Activated T-helper 1 cell treated with Interleukin-2 at 50 U/mL for 16 hours (primary cell): ENCODE measurements at places on chromosomes 6 and 20.

DNA sequence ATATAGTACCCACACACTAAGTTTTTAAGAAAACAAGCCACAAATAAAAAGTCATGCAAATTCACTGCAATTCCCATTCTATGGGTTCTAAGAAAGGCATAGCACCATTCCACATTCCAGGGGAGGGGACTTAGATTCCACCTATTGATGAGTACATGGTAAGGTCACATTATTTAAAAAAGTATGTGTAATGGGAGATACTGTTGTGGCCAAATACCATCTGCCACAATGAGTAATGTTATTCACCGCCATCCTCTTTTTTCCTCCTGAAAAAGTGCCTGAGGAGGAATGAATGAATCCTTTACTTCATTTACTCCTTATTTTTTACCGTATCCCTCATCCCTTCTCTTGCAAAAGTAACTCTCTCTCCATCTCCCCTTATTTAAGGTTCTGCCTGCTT is 27.0 kb upstream of the ADGRF1 start:
- DNase-seq, result no peak

- no peak for DNase-seq
Measured at GRCh38 chr6:129730477-129731165, 20.6 kb upstream of the ARHGAP18 start.

GRCh38 chr20:2524709-2525506 is 11.5 kb upstream of the TMC2 start:
- DNase-seq, result peak; percentile 13

GRCh38 chr6:87155842-87156815 is 764 bp downstream of the ZNF292 start:
- peak; percentile 38 for DNase-seq

GRCh38 chr20:59443550-59443949 is 143.1 kb downstream of the EDN3 start:
- no peak for DNase-seq

GRCh38 chr6:43493833-43494232 is 16.3 kb downstream of the LRRC73 start:
- DNase-seq, result no peak

- DNase-seq, result no peak
Measured at GRCh38 chr6:14966906-14967711, 278.8 kb upstream of the JARID2 start.

DNA sequence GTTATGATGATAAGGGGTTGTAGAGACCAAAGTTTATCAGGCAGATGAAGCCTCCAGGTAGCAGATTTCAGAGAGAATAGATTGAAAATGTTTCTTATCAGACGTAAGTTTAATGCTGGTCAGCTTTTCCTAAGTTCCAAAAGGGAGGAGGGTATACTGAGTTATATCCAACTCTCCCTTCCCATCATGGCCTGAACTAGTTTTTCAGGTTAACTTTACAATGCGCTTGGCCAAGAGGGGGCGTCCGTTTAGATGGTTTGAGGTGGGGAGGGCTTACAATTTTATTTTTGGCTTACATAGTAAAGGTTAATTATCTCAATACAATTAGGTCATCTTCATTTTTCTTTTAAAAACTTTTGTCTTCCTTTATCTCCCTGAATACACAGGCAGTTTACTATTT is 19.4 kb upstream of the IL22RA2 start:
- no peak for DNase-seq

GRCh38 chr6:37483917-37484785 is 15.5 kb downstream of the CCDC167 start:
- peak; percentile 65 for DNase-seq

DNA sequence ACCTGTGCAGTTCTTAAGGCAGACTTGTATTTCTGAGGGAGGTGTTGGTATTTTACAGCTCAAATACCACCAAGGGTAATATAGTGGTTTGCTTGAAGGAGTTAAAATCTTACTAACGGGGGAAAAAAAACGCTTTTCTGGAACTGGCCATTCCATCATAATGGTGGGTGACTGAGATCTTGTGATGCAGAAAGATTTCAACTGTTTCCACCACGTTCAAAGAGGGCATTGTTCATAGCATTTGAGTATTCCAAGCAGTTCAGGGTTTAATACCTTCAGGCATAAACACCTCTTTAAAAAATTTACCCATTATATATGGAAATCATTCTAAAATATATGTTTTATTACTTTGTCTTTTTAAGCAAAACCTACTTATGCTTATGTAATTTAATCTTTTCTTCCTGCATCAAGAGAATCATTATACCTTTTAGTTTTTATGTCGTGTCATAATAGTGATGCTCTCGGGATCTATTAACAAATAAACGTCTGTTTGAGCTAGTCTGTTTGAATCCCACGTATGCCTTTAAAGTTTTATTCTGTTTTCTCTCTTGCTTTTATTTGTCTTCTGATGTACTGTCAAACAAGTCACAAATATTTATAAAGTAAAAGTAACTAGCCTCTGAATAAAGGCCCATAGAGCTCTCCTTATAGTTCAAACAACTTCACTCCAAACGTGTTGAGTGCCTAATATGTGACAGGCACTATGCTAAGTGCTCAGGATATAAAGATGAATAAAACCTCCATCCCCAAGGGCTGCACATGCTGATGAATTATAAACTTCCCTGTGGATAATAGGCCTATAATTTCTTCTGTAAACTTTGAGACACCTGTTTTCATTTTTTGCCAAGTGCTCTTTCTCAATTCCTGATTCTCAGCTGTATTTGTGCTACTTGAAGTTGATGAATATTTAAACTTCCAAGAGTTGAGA is 298.8 kb upstream of the FERMT1 start:
- no peak for DNase-seq

GRCh38 chr6:75579951-75580350 is 21.7 kb upstream of the SENP6 start:
- DNase-seq, result no peak

DNA sequence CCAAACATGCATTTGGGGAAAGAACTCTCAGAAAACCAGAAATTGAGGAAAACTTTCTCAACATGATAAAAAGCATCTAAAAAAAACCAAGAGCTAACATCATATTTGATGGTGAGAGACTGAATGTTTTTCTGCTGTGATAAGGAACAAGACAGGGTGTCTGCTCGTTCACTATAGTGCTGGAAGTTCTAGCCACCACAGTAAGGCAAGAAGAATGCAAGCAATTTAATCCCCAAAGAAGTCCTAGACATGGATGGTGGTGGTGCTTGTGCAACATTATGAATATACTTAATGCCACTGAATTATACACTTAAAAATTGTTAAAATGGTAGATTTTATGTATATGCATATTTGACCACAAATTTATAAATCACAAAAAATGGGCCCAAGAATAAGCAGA is 53.4 kb downstream of the LYRM2 start:
- no peak for DNase-seq

- no peak for DNase-seq
Measured at GRCh38 chr20:5720696-5721095, 29.5 kb upstream of the SHLD1 start.

DNA sequence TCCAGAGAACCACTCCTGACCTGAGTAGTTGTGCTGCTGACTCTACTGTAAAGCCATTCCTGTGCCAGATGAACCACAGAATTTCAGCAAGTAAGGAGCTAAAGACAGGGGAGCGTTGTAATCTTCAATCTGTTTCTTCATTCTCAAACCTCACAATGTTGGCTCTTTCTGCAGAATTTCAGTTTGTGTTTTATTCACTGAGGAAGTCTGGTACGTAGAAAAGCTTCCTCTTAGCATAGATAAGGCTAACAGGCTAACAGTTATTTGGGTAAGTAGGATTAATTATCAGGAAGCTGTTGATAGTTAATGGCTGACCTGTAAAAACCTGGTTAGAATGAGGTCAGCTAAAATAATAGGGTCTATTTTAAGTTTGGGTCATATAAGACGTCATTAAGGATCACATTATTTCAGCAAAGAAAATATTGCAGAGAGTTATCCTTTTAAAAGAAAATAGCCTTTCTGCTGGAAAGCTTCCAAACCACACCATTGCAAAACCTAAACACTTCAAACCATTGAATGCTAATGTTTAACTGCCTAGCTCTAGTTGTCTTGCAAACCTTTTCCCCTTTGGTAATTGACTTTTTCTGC is 14.1 kb upstream of the TENT5A start:
- DNase-seq, result no peak

DNA sequence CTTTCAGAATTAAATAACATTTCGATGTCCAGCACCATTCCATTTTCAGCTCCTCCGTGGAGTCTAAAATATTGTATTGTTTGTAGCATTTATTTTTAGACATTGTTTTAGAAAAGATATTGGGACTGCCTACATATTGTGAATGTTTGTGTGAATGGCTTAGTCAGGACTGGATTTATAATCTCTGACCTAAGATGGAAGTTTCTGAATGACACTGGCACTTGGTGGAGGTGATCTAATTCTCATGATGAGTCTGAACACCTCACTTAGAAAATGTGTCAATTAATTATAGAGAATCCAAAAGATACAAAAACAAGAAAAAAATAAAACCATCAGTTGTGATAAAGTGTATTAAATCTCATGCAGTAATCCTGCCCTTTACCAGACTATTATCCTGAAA is 60.8 kb upstream of the HBS1L start:
- no peak for DNase-seq

GRCh38 chr6:108710551-108710950 is 137.7 kb upstream of the ARMC2 start:
- DNase-seq, result no peak

DNA sequence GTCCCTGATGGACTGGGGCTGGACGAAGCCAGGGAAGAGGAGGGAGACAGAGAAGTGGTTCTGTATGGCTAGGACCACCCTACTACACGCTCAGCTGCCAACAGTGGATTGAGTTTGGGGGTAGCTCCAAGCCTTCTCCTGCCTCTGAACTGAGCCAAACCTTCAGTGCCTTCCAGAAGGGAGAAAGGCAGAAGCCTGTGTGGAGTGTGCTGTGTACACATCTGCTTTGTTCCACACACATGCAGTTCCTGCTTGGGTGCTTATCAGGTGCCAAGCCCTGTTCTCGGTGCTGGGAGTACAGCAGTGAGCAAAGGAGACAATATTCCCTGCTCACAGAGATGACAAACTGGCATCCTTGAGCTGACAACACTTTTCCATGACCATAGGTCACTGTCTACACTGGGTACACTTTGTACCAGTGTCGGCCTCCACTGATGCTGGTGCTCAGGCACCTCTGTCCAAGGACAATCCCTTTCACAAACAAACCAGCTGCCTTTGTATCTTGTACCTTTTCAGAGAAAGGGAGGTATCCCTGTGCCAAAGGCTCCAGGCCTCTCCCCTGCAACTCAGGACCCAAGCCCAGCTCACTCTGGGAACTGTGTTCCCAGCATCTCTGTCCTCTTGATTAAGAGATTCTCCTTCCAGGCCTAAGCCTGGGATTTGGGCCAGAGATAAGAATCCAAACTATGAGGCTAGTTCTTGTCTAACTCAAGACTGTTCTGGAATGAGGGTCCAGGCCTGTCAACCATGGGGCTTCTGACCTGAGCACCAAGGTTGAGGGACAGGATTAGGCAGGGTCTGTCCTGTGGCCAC is 11.3 kb upstream of the RBCK1 start:
- no peak for DNase-seq

GRCh38 chr6:31083742-31084354 is 28.5 kb downstream of the C6orf15 start:
- no peak for DNase-seq

DNA sequence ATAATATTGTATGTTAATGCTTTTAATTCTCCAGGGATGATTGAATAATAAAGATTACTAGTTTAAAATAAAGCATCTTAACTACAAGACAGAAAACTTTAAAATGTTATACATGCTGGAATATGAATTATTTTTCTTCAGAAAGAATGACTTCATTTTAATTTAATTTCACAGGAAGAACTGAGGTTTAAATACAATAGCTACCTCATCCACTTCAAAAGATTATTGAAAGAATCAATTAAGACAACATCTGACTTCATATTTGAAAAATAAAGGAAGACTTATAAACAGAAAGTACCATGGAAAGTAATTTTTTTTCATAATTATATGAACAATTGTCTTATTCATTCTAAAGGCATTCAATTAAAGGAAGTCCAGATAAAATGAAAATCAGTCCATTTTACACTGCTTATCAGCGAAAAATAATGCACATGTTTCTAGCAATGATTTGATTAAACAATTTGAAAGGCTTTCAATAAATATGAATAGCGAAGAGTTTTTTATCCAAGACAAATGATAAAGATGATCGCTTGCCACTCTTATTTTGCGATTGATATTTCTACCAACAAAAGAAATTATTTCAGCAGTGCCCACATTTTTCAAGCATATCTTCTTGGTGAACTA is 368.5 kb upstream of the OPRM1 start:
- DNase-seq, result no peak

GRCh38 chr20:2234598-2235191 is 61.1 kb upstream of the TGM3 start:
- no peak for DNase-seq

- no peak for DNase-seq
Measured at GRCh38 chr20:24487648-24488047, 18.2 kb downstream of the SYNDIG1 start.

DNA sequence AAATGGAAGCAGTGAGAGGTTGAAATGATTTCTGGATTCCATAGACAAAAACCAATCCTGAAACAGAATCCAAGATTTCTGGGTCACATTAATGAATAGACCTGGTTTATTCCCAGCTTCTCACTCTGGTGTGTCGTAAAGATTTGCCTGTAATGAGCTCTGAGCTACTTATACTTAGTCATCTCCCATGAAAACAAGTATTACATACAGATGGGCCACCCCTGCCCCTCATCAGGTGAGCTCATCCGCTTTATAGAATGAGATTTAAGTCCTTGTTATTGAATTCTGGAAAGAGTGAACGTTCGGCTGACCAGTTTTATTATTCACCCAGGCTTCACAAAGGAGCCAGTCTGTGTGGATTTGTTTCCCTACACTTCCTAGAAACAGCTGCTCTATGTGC is 47.1 kb upstream of the TMEM181 start:
- DNase-seq, result no peak

GRCh38 chr20:57417051-57417689 is 26.0 kb downstream of the RBM38 start:
- no peak for DNase-seq

DNA sequence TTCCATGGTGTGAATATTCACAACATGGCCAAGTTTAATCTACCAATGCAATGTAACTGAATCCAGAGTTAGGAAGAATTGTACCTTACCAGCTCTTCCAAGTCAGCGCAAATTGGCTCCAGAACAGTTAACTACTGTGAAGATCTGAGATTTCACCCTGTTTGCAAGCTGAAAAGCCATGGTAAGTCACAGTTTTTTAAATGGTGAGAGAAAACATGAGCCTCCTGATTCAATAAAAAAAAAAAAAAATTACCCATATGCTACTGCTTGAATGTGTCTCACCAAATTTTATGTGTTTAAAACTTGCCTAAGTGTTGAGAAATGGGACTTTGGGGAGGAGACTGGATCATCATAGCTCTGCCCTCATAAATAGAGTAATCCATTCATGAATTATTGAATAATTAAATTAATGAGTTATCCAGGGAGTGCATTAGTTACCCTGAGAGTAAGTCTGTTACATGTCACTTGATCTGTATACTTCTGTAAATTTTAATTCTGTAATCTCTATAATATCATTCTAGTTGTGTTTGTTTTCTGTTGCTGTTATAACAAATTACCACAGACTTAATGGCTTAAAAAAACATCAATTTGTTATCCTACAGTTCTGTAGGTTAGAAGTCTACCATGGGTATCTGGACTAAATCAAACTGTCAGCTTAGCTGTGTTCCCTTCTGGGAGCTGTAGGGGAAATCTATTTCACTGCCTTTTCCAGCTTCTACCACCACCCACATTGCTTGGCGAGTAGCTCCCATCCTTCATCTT is 1355.9 kb downstream of the GRIK2 start:
- no peak for DNase-seq
